Dermis microvascular lymphatic vessel endothelial cell (primary cell): ENCODE measurements at places on chromosomes 4 and X. TPM values are rescaled to one million over a fixed set of nuclear protein-coding genes. Genes with fewer than 3 reads are reported as not detected.

DNA sequence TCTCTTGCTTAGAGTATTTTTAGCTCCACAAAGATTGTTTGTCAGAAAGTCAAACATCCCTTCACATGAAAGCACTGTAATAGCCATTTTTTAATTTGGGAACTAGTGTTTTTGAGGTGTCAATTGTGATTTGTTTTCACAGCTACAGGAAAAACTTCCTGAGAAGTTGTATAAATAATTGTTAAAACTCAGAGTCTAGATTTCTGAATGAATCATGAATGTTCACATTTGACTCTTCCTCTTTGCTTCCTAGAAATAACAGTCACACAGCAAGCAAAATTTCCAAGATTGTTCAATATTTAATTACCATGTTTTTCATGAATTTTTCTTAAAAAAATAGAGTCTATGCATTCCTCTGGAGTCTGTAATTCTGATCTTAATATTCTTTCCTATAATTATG is 156.9 kb upstream of the SLC7A11 start:
- DNase-seq: peak; percentile 66

- no peak for DNase-seq
These were observed 15.1 kb downstream of the ATP5ME start for GRCh38 chr4:658681-659667.

GRCh38 chr4:89998469-89999011 is 103.9 kb downstream of the MMRN1 start:
- DNase-seq: no peak

GRCh38 chr4:137300776-137301175 is 231.5 kb downstream of the PCDH18 start:
- no peak for DNase-seq

GRCh38 chrX:151984328-151984727 is 9.9 kb upstream of the GABRE start:
- DNase-seq: peak; percentile 61

GRCh38 chr4:41294445-41295062 is 37.8 kb downstream of the UCHL1 start:
- no peak for DNase-seq

The EREG gene
- total RNA-seq: under 0.01 TPM in 1 of 2 replicates, not detected in the other
